ENCODE measurements at places on chromosomes 11 and 22. TPM values are rescaled to one million over a fixed set of nuclear protein-coding genes. Genes with fewer than 3 reads are reported as not detected.

DNA sequence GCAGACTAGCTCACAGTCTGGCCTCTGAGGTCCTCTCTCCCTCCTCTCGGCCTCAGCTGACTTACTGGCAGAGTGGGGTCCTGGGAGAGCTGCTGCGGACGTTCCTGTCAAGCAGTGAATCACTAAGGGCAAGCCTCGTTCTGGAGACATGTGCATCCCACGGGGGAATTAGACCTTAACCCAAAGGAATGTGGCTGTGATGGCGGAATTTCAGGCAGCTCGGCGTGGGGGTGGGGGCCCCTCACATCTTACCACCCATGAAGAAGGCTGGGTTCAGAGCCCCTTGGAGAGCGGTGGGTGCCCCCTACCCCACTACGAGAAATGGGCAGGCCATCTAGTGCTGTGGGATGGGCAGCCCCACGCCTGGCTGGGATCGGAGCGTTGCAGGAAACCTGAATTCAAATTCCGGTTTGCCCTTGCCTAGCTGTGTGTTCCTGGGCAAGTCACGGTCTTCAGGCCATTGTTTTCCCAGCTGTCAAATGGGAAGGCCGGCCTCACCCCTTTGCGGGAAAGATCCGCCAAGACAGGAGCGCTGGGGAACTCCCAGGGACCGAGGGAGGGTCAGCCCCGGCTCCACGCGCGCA is 554 bp downstream of the LRRC32 start:
- DNase-seq: no peak

- no peak for DNase-seq
Observed at GRCh38 chr11:69055598-69056516, 7.1 kb downstream of the TPCN2 start.

PRPF19 gene
- 78.2 TPM for total RNA-seq

MACROD1 gene
- 22.3 TPM for total RNA-seq

- peak; percentile 88 for DNase-seq
Observed at GRCh38 chr22:33921525-33922348, 1.5 kb upstream of the LARGE1 start.

TREH gene
- total RNA-seq: not detected

DNA sequence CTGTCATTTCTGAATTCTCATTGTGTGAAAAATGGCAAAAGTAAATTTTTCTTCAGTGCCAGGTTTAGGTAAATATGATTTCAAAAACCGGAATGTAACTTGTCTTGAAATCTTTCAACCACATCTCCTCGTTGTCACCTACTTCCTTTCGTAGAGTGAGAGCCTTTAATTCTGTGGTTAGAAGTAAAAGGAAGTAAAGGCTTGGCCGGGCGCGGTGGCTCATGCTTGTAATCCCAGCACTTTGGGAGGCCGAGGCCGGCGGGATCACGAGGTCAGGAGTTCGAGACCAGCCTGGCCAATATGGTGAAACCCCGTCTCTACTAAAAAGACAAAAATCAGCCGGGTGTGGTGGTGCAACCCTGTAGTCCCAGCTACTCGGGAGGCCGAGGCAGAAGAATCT is 29.8 kb downstream of the SGSM3 start:
- DNase-seq: no peak

DNA sequence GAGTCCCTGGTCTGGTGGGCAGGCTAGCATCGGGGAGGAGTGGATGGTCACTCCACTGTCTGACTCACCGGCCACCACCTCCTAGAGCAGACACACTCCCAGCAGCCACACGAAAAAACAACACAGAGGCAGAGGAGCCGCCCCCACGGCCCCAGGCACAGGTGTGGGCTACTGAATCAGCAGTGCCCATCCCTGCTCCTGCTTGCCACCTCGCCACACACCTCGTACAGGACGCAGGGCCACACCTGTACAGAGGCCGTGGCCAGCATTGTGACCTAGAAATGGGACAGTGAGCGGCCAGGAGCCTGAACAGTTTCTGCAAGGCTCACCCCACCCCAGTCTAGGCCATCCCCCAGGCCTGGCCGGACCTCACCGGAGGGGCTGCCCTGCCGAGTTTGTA is 14.0 kb downstream of the TRIM29 start:
- no peak for DNase-seq

- no peak for DNase-seq
Observed at GRCh38 chr11:64100360-64100759, 64.6 kb downstream of the FLRT1 start.

DNA sequence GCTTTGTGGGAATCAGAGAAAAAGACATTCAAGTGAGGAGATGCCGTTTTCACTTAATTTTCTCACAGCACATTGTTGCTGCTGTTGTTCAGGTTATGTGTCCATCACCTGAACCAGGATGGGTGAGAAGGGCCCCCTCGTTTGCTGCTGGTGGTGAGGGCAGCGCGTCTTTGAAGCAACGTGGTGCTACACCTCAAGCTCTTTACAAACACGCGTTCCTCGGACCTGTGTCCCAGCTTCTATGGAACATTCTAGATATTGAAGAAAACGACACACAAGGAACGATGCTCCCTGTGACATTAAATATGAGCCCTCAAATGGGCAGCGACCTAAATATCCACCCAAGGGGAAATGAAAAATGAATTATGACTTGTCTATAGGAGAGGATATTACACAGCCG is 418.6 kb downstream of the MN1 start:
- peak; percentile 36 for DNase-seq

ZNF74 gene
- 20.4 TPM for total RNA-seq

DNA sequence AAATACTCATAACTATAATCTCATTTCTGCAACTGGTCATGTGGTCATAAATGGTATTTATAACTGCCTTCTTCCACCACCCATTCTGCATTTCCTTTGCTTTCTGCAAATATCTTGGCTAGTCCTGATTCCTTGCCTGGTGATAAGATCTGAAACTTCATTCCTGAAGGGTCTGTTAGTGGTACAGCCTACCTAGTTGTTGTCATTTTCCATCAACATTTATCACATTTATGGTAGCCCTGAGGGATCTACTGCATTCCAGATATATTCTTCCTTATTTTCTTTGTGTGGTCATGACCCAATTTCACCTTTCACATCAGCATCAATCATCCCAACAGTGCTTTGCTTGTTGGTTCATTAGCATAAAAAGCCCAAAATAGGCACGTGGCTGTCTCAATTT is 50.1 kb downstream of the DDX6 start:
- DNase-seq: no peak

DNA sequence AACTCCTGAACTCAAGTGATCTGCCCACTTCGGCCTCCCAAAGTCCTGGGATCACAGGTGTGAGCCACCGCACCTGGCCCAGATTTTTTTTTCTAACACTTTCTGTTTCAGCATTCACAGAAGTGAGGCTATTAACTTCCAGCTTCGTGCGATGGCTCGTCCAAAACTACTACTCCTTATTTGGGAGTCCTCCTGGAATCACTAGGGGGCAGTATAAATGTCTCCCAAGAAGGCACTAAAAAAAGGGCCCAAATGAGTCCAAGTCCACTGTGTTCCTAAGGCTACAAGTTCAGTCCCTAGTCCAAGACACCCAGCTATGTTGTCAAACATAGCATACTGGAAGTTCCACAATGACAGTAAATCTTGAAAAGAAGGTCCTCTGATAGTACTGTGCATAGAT is 63.2 kb upstream of the BIRC3 start:
- DNase-seq: no peak

- DNase-seq: no peak
Observed at GRCh38 chr22:33772745-33773144, 147.5 kb downstream of the LARGE1 start.

NOX4 gene
- 20.1 TPM for total RNA-seq

GRCh38 chr22:27919222-27919941 is at the start of gene PITPNB:
TSS of gene PITPNB (minus strand) at chr22:27919256. CDS start at chr22:27919191, 65 bp downstream.
- DNase-seq: peak; percentile 100

DERL3 gene
- total RNA-seq: 0.56 TPM

- DNase-seq: no peak
Observed at GRCh38 chr11:7499081-7499480, 13.8 kb downstream of the OLFML1 start.

IGLL1 gene
- not detected for total RNA-seq

- DNase-seq: peak; percentile 75
Observed at GRCh38 chr22:43823353-43823908, 11.3 kb upstream of the EFCAB6 start.

GRCh38 chr11:124864176-124864891 is 898 bp upstream of the ROBO3 start:
- DNase-seq: no peak

DNA sequence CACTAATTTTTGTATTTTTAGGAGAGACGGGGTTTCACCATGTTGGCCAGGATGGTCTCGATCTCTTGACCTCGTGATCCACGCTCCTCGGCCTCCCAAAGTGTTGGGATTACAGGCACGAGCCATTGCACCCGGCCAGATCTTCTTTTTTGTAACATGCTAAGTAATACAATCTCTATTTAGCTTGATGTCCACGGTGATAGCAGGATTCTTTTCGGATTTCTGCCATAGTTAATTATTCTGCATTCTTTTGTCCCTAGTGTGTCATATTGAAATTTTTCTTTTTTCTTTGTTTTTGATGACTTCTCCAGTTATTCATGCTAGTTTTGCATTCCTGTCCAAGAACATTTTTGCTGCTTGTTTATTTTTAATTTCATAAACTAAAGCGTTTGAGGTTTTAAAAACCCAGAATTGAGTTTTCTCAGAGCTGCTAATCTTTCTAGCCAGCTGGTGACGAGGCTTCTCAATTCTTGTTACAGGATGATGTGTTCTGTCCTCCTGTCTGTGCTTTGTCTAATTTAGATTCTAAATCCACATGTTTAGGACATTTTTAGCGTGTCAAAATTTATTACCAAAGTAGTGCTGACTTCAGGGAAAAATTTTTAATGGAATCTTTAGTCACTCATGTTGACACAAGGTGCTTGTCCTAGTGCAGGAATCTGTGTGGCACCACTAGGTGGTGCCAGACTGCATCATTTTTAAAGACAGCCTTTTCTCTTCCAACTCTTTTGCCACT is 21.8 kb downstream of the NF2 start:
- no peak for DNase-seq

NCR3LG1 gene
- 9.0 TPM for total RNA-seq
